NCI-H187 (cell line): ENCODE measurements at places on chromosomes 12 and 14.
A peak's percentile ranks its signal among the peaks of the same experiment; 100 is the strongest.

DNA sequence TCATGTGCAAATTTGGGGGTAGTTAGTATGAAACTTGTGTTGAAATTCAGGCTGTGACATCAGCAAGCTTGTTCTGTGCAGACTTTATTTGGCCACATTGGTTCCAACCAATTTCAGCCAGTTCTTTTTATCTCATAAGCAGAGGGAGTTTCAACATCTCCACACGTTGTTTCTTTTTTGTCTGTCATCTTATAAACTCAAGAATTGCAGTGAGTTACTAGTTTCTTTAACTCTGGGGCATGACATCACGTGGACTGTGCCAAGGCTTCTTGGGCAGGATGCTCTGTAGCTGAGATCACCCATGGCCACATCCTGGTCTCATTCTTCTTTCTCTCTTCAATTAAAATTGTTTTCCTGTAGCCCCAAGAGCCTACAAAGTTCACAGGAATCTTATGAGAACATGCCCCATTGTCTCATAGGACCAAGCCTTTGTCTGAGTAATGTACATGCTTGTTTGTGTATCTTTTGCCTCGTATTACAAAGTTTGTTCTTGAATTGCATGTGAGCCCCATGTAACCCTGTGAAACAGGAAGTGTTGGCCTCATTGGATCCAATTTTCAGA, 982.0 kb upstream of the TMEM132C start:
- no peak for DNase-seq

- no peak for DNase-seq
Measured at GRCh38 chr12:7678744-7679143, 13.0 kb upstream of the APOBEC1 start.

DNA sequence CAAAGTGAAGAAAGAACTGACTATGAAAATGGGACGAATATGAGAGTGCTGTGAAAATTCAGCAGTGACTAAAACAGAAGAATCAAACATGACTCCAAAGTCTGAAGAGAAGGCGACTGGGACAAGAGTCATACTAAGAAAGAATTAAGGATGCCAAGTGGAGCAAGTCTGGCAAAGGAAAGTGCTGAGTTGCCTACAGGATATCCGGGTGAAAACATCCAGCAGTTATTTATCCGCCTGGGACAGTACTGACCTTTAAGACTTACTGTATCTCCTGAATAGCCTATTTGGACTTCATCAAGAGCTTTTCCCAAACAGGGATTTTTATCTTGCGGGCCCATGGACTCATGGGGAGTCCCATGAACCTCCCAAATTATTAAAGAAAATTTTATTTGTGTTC, 41.1 kb downstream of the KICS2 start:
- no peak for DNase-seq

GRCh38 chr14:32021341-32021740, 55.8 kb upstream of the ARHGAP5 start:
- no peak for DNase-seq

DNA sequence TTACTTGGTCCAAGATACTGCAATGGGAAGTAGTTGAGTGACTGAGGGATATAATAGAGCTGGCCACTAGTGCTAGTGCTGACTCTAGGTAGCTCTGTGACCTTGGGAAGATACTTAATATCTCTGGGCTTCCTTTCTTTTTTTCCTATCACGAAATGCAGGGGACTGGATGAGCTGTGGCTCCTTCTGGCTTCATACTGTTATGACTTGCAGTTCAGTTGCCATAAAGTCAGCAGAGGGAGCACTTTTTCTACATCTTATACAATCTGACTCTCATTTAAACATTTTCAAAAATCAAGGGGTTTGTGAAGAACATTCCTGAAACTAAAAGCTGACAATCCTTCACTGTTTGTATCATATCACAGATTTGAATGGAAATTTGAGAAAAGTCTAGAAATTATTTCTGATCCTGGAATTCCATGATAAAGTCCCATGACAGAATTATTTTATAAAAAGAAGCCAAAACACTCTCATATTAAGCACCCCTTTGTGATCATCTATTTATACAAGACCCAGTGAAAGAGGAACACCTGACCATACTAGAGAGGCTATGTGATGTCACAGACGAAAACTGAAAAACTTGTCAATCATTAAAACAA, 5.3 kb downstream of the BHLHE41 start:
- DNase-seq = no peak

DNA sequence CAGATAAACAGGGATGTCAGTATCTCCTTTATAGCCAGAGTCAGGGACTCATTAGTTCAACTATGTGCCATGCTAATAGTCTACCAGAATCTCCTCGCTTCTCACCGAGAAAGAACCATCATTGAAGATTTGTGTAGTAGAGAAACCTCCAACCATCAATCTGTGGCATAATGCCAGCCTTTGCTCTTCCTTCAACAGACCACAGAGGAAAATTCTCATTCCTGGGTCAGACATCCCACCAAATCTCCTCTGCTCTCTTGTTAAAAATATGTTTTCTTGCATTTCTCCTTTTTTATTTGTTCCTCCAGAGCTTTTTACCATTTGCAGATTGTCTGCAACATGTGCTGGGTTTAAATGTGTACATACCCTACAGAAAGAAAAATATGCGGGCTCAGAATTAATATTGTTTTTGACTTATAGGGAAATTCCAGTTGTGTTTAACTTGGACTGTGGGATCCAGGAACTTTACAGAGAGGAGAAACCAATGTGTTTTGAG, 64.9 kb downstream of the LLPH start:
- DNase-seq = no peak

GRCh38 chr12:78308701-78309100, 478.0 kb downstream of the NAV3 start:
- no peak for DNase-seq

GRCh38 chr14:91330096-91330696, 85.7 kb upstream of the GPR68 start:
- DNase-seq = no peak

DNA sequence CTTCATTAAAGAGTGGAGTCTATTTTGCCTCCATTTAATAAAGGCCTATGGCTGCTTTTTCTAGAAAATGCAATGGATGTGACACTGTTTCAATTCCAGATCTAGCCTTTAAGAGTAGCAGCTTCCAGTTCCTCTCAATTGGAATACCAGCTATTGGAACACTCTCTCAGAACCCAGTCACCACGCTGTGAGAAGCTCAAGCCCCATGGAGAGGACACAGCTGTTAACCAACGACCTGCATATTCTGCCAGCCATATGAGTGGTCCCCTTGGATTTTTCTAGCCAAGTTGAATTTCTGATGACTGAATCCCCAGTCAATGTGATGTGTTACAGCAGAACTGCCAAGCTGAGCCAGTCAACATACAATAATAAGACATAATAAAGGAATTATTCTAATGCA, 131.8 kb downstream of the TMTC3 start:
- no peak for DNase-seq

GRCh38 chr12:103247531-103247930, 248.2 kb downstream of the C12orf42 start:
- peak; percentile 42 for DNase-seq

DNA sequence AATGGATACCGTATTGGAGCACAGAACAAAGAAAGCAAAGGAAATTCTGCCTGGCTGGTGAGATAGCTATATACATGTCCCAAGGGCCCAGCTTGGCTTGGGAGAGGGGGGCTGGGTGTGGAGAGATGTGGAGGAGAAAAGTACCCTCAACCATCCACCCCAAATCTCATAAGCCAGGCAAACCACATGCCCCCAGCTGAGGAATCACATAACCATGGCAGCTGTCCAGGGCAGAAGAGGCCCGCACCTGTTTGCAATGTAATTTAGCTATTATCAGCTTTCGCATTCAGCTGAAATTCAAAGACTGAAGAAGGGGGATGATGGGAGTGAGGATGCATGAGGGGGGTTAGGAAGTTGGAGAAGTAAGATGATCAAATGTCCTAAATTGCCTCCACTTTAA, 196.1 kb downstream of the TBX5 start:
- DNase-seq = peak; percentile 29

DNA sequence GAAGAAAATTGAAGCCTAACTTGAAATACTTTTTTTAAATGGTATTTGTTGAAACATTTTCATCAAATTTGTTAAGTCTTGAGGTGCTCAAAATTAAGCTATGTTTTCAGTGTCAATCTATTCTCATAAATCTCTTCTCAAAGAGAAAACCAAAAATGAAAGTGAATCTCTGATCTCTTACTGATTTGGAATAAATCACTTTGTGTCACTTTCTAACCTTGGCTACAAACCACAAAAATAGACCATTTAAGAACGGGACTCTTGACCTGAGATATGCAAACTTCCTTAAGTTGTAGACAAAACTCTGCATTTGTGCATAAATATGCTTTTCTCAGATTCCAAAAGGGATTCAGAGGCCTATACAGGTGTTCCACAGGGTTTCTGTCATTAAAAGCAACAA, 192.9 kb downstream of the SEC23A start:
- DNase-seq = no peak

- DNase-seq = peak; percentile 79
Measured at GRCh38 chr12:108950991-108951739, 69.7 kb downstream of the SVOP start.

- DNase-seq = no peak
Measured at GRCh38 chr12:132529156-132529839, 39.3 kb downstream of the FBRSL1 start.

DNA sequence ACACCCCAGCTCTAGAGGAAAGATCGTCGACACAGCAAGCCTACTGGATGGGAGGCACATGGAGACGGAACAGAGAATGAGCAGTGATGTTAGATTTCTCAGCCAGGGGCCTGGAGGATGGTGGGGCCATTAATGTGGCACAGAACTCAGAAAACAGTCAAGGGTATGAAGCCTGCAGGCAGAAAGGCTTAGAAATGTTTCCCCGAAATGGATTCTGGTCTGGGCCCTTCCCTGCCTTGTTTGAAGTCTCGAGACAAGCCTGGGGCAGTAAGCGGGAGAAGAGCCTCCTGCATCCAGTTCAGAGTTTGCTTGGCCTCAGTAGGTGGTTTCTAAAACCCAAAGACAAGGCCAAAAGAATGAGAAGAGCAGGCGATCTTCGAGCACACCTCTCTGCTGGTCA, 158.4 kb downstream of the NTF3 start:
- no peak for DNase-seq

DNA sequence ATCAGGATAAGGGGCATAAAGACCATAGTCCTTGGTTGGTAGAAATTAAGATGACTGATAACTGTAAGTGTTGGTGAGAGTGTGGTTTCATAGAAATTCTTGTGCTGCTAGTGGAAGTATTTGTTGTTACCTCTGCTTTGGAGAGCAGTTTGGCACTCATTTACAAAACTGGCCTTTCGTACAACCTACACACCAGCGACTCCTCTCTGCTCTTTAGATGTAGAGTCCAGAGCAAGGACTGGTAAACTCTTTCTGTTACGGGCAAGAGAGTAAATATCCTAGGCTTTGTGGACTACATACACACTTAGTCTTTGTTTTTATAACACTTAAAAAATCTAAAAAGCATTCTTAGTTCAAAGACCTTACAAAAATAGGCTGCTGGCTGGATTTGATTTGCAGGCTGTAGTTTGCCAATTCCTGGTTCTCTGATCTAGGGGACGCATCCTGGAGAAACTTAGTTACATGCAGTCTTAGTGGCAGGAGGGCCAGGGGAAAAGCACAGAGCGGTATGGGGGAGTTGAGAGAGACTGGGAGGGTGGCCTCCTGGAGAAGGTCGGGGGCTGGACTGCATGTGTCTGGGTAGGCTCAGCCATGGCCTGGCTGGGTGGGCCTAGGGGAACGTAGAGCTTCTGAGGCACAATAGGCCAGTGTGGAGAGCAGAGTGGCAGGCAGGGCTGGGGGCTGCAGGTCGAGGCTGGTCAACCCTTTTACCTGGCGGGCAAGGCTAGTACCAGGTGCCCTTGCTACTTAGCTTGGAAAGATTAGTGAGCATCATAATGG, 55.3 kb upstream of the AMN start:
- no peak for DNase-seq

DNA sequence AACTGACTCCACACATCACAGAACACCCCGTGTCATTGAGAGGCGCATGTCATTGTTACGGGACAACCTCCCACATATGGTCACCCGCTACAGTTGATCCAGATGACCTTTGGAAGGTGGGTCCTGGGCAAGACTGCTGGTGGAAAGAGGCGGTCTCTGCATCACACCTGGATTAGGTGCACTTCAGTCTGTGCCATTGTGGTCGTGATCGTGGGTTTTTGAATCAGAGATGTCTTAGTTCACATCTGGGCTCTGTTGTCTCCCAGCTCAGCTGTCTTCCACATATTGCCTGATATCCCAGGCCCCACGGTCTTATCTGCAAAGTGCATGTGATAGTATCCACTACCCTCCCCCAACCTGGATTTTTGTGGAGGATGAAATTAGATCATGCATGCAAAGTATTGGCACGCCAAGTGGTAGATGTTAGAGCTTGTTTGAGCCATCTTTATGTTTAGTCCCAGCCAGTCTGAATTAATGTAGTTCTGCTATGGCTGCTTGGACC, 208.7 kb upstream of the FOXN3 start:
- DNase-seq = peak; percentile 62

DNA sequence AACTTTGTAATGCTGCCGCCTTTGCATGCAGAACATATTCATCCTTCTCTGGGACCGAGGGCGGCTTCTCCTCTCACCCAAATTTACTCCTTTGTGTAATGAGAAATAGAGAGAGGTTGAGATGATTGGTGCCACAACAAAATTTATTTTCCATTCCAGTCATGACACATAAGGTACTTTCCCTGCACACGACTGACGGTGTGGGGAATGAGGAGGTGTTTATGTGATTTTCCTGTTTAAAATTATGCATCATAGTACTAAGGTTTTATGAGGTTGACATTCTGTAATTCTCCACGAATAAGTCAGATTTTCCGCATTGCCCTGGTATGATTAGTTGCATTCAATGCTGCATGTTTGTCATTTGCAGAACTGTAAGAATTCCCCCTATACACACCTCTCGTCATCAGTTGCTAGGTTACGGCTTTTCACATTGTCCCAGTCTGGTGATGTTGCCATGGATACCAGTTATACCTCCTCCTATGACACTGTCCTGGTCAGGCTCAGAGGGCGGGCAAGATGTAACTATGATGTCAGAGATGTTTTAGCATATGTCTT, 23.1 kb downstream of the BICDL1 start:
- DNase-seq = no peak

DNA sequence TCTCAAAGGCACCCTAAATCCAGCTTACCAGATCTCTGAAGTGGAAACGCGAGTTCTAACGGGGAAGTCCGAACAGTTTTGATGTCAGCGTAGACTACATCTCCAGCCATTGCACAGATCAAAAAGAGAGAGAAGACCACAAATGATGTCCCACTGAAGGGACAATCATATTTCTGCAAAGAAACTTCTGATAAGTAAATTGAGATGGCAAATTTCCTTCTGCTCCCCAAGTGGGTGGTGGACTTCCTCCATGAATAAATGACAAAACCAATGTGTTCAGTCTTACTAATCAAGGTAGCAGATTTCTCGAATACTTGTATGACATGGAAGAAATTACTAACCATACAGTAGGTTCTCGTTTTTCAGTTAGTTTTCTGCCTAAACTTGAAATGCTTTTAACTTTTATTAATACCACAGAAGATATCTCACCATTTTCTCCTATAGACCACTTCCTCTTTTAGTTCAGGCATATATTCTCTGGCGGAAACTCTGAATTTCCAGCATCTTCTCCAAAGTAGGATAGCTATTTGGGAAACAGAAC, at the start of gene CLECL1:
CLECL1 (minus strand) TSS at position 177 of the 541 bp plus-strand sequence.
- no peak for DNase-seq
